ENCODE measurements at places on chromosomes 2 and 18.
A peak's percentile ranks its signal among the peaks of the same experiment; 100 is the strongest.

GRCh38 chr18:70029163-70029562 lies 81.5 kb upstream of the CD226 start:
- no peak for DNase-seq

DNA sequence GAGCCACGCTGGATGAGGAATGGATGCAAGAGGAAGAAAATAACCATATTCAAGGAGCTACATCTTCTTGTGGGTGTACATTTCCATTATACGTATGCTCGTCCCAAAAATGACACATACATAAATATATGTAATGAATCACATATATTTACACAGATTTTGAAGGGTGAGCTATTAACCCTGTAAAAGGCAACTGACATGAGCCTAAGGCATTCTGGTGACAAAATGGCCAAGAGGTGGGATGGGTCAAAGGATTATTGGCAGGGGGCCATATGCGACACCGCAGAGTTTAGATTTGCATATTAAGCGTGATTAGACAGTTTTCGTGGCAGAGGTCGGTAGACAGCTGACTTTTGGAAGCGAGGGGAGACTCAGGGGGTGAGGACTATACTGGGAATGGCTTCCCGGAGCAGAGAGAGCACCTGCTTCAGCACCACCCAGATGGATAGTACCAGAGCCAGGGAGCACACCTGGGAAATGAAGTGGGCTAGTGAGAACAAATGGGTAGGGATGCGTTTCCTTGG lies 431 bp upstream of the CNRIP1 start:
- DNase-seq = no peak

DNA sequence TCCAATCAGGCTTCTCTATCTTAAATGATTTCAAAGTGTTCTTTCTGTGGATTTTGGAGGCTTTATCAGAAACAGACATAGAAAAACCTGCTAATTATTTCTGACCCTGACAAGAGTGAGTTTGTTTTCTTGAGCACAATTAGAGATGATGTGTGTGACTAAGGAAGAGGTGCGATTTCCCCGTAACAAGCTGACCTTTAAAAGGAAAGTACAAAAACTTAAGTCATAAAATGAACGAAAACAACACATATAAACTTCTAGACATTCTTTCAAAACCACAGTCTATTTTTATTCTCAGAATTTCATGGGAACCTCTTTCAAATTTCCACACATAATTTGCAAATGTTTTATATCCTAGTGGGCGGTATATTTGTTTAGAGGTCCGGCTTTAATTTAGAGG lies 604.8 kb downstream of the CPS1 start:
- peak; percentile 0 for DNase-seq

DNA sequence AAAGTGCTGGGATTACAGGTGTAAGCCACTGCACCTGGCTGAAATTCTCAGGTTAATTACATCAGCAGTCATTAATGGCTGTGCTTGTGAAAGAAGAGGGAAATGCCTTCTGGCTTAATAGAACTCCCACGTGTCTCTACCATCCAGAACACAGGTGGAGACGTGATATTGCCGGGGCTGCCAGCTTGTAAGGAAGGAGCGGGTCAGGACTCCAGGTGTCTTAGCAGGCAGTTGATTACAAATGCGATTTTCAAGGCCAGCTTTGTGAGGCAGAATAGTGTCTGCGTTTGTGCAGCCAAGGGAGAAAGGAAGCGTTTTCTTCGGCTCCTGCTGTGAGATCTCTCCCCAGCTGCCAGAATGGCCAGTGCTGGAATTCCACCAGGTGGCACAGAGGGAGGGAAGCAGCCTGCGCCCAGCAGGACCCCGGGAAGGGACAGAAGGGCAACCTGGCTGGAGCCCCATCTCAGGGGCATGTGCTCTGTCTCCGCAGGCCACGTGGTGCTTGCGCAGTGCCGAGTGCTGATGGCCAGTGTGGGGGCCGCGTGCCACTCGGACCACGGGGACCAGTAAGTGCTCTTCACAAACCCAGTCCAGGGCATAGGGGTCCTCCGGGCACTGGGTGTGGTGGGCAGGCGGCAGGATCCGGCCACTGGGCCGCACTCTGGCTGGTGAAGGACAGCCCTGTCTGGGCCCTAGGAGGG lies 3.7 kb upstream of the ESPNL start:
- DNase-seq = no peak

DNA sequence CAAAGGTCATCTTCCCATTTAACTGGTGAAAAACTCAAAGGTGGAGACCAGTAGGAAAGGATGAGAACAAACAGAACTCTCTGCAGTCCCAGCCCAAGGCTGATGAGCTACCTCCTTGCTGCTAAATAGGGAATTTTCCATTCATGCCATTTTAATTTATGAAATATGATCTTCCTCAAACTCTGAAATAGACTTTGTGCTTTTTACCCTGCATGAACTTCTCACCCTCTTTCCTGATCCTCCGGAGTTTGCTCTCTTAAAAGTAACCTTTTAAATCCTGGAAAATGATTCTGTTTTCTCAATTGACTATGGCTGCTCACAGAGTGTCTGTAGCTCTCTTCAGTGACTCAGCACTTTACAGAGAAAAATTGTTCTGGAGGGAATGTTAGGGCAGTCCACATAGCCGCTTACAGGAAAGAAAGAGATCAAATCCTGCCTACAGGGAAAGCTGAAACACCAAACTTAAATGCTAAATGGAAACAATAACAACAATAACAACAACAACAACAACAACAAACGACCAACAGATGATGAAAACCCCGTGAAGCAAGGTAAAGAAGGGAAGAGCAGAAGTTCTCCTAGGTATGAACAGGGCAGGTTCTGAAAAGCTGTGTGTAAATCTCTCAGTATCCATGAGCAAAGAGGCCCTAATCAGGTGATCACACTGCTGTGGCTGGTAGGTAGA lies 79.8 kb upstream of the SESTD1 start:
- peak; percentile 56 for DNase-seq

GRCh38 chr2:37819186-37819585 lies 105.9 kb upstream of the RMDN2 start:
- peak; percentile 92 for DNase-seq

- no peak for DNase-seq
These were observed 13.6 kb upstream of the KIDINS220 start for GRCh38 chr2:8850845-8851487.

- DNase-seq = no peak
These were observed 29.1 kb upstream of the RNU4ATAC start for GRCh38 chr2:121501554-121501953.

GRCh38 chr2:236180831-236181453 lies 12.8 kb upstream of the GBX2 start:
- peak; percentile 78 for DNase-seq

- peak; percentile 95 for DNase-seq
These were observed 90.7 kb downstream of the STK39 start for GRCh38 chr2:168156661-168157060.

- DNase-seq = peak; percentile 98
These were observed 42.7 kb upstream of the ZFP36L2 start for GRCh38 chr2:43269074-43269572.

- peak; percentile 89 for DNase-seq
These were observed 439.8 kb upstream of the LYPD1 start for GRCh38 chr2:133109772-133110171.

DNA sequence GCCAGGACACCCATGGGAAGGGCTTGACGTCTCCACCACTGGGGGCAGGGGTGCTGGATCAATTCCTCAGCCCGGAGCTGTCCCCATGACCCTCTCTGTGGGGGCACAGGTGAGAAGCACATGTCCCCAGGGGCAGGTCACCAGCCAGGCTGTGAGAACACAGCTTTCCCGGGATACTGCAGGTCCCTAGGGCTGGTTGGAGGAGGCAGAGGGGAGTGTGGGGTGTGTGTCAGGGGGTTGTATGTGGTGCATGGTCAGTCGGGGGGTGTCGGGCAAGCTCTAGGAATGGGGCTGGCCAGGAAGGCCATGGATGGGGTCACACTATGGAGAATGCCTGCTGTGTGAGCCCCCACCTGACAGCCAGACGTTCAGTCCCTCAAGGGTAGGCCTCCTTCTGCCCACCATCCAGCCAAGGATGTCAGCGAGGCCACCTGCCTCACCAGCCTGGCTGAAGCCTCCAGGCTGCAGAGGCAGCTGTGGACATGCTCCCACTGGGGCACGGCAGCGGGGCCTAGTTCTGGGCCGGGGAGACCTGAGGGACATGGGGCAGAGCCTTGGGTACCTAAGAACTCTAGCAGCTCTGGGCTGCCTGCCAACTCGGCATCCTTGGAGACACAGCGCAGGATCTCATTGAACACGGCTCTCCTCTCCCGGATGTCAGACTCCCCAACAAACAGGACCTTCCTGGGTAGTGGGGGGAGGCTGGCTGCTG lies 10.3 kb downstream of the HS1BP3 start:
- no peak for DNase-seq

DNA sequence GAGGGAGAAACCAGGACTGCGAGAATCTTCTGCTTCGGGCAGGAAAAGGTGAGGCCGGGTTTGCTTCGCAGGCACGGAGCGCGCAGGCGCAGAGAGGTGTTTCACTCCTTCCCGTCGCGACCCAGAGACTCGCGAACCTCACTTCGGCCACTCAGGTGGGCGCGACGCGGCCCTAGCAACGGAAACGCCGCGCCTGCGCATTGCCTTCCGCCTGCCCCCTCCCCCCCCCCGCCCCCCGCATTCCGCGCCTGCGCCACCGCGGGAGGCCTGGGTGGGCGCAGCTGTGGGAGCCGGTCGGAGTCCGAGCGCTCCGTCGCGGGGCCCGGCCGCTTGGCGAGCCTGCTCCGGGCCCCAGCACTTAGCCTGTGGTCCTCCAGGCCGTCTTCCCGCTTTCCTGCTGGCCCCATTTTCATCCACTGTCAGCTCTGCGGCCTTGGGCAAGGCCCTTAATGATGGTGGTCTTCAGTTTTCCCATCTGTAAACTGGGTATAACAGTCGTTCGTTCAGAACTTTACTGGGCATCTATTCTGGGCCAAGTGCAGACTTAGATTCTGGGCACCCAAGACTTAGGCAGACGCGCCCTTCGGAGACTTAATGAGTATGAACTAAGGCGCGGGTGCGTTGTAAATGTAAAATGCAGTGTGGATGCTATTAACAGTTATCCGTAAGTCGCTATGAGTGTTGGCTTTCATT lies 62.1 kb upstream of the ACKR3 start:
- no peak for DNase-seq

- peak; percentile 31 for DNase-seq
These were observed 250.7 kb downstream of the SATB2 start for GRCh38 chr2:199207011-199207410.

DNA sequence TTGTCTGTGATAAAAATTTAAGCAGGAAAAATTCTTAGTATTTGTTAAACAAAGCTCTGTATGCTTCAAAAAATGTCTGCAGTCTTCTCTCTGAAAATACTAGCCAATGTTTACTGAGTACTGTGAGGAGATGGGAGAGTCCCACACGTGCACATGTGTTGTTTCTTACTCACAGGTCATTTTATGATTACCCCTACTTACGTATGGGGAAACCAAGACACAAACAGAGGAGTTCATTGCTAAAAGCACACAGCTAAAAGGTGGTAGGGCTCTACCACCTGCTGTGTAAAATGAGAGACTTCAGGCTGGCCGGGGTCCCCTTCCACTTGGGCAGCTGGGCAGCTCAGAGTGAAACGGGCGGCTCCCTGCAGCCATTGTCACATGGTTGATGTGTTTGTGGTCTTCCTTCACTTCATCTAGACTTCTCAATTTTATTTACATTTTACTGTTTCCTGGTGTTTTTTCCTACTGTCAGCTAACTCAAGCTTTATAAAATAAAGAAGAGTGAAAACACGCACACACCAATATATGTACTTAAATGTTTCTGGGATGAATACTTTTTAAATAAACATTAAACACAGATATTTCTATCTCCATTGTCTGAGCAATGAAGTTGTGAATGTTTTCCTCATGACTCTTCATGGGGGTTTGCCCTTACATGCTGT lies 71.2 kb downstream of the MBP start:
- DNase-seq = peak; percentile 75

- no peak for DNase-seq
These were observed 22.7 kb downstream of the TRAPPC8 start for GRCh38 chr18:31920277-31920676.

GRCh38 chr2:100321179-100321865 lies 979 bp downstream of the LONRF2 start:
- peak; percentile 20 for DNase-seq

DNA sequence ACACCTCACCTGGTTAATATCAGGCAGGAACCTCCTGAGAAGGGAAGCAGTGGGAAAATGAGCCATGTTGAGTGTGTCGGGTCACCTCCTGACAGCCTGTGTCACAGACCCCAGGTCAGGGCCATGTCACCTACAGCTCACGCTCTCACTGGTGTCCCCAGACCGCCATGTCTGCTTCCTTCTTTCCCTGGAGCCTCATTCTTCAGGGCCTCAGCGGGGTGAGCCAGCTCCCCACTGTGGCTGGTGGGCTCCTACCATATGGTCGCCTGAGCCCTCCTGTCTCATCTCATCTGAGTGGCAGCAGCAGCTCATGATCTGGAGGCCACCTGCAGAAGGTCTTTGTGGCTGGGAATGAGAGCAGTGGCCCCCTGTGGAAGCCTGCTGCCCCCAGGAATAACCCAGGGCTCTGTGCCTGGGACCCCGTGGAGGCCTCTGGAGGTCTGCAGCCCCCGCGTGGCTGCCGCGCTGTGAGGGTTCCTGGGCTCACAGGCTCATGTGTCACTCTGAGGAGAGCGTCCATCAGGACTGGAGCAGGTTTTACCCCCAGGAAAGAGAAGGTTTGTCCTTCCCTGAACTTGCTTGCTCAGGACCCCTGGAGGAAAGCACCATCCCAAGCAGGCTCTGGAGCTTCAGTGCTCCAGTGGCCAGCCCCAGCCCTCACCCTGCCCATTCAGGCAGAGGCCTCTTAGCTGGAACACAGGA lies 56.4 kb downstream of the FAM168B start:
- DNase-seq = no peak

- DNase-seq = peak; percentile 65
These were observed 178.1 kb upstream of the PKDCC start for GRCh38 chr2:41869542-41870264.

DNA sequence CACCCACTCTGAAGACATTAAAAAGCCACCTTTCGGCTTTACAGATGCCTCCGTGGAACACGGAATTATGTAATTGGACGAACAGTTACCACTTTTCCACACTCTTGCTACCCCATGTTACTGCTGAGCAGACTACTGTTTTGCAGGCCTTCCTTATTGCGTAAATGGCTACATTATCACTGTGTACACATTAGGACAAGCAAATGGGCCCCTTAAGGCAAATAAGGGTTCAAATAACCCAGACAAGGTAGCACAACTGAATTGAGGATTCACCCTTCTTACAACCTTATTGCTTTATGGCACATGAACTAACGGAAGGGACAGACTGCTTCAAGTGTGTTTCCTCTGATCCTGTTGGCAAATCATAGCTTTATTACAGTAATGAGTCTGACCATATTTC lies 832.2 kb upstream of the FANCL start:
- DNase-seq = no peak

All from EH (cell line).